ENCODE measurements at places on chromosomes 4 and X. TPM values are rescaled to one million over a fixed set of nuclear protein-coding genes. Genes with fewer than 3 reads are reported as not detected.
A peak's percentile ranks its signal among the peaks of the same experiment; 100 is the strongest.

The TMEM156 gene
- not detected for total RNA-seq

The HS3ST1 gene
- not detected for total RNA-seq

DNA sequence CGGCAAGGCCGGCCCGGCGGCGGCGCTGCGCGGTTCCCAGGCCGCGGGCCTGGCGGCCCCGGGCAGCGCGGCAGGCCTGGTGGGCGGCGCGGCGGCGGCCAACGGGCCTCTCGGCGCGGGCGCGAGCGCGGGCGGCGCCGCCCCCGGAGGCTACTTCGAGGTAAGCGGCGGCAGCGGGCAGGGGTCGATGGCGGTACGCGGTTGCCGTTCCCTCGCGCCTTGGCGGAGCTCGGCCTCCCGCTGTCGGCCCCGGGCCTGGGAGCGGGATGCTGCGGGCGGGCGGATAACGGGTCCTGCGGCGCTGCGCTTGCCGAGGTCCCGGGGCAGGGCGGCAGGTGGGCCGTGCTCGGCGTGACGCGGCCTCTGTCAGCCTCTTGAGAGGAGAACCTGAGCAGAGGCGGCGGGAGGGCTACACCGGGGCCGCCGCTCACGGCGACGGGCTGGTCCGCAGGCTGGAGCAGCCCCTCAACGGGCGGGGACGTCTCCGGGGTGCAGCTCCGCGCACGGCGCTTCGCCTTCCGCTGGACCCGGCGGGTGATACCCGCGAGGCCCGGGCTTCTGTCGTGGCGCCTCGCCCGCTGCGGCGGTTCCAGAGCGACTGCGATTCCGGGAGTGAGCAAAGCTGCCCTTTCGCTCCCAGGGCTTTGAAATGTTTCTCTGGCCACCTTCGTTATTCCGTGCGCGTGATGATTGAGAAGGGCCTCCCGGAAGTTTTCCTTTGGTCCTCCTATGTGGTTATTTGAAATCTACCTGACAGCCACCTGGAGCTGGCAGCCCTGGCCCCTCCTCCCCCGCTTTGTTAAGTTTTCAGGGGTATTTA lies 774 bp downstream of the FAM193A start:
- H3K36me3 ChIP-seq = no peaks in the 10 kb centered on the region
- peak overlapping the region; percentile 89 for H3K27ac ChIP-seq
- H3K4me3 ChIP-seq = peak overlapping the region; percentile 99
- H3K4me1 ChIP-seq = peaks cover 11% of the 10 kb centered on the region

DNA sequence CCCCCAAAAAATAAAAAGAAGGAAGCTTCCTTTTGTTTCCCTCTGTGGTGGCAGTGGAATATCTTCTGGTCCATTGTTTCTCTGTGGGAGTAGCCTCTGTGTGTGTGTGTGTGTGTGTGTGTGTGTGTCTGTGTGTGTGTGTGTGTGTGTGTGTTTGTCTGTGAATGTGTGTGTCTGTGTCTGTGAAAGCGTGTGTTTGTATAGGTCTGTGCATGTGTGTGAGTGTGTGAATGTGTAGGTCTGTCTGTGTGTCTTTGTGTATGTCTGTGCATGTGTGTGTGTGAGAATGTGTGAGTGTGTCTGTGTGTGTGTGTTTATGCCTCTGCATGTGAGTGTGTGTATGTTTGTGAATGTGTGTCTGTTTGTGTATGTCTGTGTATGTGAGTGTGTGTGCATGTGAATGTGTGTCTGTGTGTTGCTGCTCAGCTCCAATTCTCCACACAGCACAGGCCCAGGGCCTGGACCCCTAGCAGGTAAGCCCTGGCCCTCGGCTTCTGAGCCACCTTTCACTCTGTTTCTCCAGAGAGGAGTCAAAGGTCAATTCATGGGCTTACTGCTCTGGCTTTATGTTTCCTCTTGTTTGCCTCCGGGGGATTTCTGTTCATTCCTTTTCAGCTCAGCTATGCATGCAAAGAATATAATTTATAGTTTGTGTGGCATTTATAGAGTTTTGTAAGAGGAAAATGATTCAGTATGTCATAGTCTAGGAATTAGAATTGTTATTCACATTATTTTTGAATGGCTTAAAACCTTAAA lies 89.8 kb downstream of the UCHL1 start:
- H3K4me1 ChIP-seq = peaks cover 18% of the 10 kb centered on the region
- H3K27me3 ChIP-seq = no peaks in the 10 kb centered on the region
- H3K36me3 ChIP-seq = no peaks in the 10 kb centered on the region
- no peak overlapping the region for H3K4me3 ChIP-seq
- DNase-seq = peak; percentile 45

GRCh38 chrX:42442745-42443144 lies 335.2 kb downstream of the PPP1R2C start:
- H3K4me3 ChIP-seq = no peak overlapping the region
- H3K36me3 ChIP-seq = no peaks in the 10 kb centered on the region
- H3K27ac ChIP-seq = no peak overlapping the region
- no peak for DNase-seq
- H3K27me3 ChIP-seq = no peaks in the 10 kb centered on the region
- no peaks in the 10 kb centered on the region for H3K4me1 ChIP-seq

DNA sequence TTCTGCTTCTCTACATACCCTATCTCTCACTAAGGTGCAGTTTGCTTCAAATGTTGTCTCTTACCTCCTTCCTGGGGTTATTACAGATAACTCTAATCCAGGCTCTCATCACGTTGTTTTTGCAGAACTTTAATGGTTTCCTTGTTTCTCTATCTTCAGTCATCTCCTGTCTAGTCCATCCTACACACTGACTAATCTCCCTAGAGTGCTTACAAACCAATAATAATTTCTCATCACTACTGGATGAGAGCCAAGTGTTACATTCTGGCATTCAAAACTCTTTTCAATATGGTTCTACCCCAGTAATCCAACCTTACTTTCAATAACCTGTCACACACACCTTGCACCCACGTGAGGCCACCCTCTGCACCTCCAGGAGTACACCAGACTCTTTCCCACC lies 86.1 kb downstream of the SYNPO2 start:
- no peak for DNase-seq
- no peak overlapping the region for H3K27ac ChIP-seq
- H3K4me3 ChIP-seq = no peak overlapping the region
- H3K4me1 ChIP-seq = no peaks in the 10 kb centered on the region
- H3K36me3 ChIP-seq = no peaks in the 10 kb centered on the region
- H3K27me3 ChIP-seq = no peaks in the 10 kb centered on the region

DNA sequence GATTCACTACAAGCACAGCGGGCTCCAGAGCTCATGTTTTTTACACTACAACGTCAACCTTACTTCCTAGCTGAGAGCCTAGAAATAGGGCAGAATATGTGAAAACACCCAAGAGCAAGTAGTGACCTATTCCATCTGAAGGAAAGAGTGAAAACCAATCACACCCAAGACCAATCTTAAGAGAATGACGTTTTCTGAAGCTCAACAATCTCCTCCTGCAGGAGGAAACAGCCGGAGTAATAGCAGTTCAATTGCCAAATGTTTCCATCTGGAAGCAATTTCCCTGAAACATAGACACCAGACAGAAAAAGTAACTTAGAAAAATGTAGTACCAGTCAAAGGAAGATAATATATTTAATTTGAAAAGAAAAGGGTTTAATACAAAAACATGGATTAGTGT lies 142.4 kb downstream of the ANXA5 start:
- no peaks in the 10 kb centered on the region for H3K27me3 ChIP-seq
- no peak overlapping the region for H3K4me3 ChIP-seq
- DNase-seq = no peak

GRCh38 chr4:36313301-36313700 lies 31.9 kb downstream of the DTHD1 start:
- no peak overlapping the region for H3K4me3 ChIP-seq
- no peaks in the 10 kb centered on the region for H3K4me1 ChIP-seq
- no peaks in the 10 kb centered on the region for H3K36me3 ChIP-seq
- H3K27ac ChIP-seq = no peak overlapping the region
- no peak for DNase-seq

All from neural progenitor cell (in vitro differentiated cells).